ENCODE measurements at places on chromosomes 4 and X. TPM values are rescaled to one million over a fixed set of nuclear protein-coding genes. Genes with fewer than 3 reads are reported as not detected.

Gene CNKSR2
- total RNA-seq, result not detected

GRCh38 chrX:145631461-145631951 lies 186.1 kb upstream of the SLITRK2 start:
- no peaks in the 10 kb centered on the region for H3K4me1 ChIP-seq
- H3K36me3 ChIP-seq, result no peaks in the 10 kb centered on the region
- H3K27me3 ChIP-seq, result peaks cover 42% of the 10 kb centered on the region
- H3K4me3 ChIP-seq, result no peak overlapping the region

Gene SHROOM4
- total RNA-seq, result 0.12 TPM

DNA sequence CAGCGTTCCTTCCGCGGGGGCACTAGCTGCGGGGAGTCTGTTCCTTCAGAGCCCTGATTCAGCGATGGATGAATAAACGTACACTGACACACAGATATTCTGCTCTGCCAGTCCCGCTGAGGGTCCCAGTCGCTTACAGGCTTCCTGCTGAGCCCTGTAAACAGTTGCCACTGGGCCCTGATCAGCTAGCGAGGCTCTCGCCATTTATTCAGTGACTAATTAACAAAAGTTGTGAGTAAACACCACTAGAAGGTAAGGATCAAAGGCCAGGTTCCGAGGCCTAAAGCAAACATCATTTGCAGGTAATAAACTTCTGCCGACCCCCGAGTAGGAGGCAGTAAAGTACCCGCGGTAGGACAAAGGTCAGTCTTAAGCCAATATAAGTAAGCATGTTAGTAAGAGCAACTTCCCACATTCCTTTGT lies 442.6 kb upstream of the GALNT7 start:
- H3K27me3 ChIP-seq, result peaks cover 40% of the 10 kb centered on the region
- H3K4me3 ChIP-seq, result no peak overlapping the region
- no peak overlapping the region for H3K27ac ChIP-seq
- DNase-seq, result no peak
- H3K36me3 ChIP-seq, result no peaks in the 10 kb centered on the region

Gene GAGE2A
- total RNA-seq, result not detected

Gene FANCB
- 2.7 TPM for total RNA-seq

DNA sequence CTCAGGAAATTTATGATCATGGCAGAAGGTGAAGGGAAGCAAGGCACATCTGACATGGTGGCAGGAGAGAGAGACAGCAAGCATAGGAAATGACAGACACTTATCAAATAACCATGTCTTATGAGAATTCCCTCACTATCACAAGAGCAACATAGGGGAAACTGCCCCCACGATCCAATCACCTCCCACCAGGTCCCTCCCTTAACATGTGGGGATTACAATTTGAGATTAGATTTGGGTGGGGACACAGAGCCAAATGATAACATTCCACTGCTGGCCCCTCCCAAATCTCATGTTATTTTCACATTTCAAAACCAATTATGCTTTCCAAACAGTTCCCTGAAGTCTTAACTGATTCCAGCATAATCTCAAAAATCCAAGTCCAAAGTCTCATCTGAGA lies 8.2 kb upstream of the TMA16 start:
- DNase-seq, result no peak
- no peak overlapping the region for H3K27ac ChIP-seq
- H3K4me1 ChIP-seq, result no peaks in the 10 kb centered on the region
- H3K4me3 ChIP-seq, result no peak overlapping the region
- H3K27me3 ChIP-seq, result no peaks in the 10 kb centered on the region

DNA sequence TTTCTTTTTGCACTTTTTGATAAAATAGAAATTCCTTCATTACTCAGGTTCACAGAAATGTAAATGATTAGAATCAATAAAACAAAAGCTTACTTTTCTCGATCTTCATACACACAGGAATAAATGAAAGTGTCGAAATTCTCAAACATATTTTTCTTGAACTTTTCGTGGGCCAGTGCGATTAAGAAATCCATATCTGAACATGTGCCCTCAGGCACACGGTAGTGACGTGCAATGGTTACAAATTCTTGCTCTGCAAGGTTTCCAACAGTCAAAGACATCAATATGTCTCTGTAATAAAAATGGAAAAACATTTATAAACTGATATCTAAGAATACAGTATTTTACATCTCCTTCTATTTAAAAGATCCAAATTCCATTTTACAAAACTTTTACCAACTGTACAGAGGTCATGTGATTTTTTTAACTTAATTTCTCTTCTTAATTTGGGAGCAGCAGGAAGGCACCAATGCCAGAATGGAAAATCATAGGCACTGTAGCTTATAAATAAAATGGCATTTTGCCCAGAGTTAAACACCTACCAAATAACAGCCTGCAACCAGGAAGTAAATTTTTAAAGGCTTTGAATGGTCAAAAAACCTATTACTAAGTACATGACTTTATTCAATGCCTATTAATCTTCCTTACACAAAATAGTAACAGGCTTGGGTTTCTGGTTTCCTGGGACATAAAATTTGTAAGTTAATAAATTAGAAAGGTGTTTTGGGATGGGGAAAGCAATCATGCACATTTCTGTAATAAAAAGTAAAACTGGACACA lies 165.0 kb downstream of the EFHC2 start:
- no peak for DNase-seq
- H3K36me3 ChIP-seq, result no peaks in the 10 kb centered on the region
- H3K27me3 ChIP-seq, result peaks cover 53% of the 10 kb centered on the region
- H3K4me1 ChIP-seq, result no peaks in the 10 kb centered on the region

GRCh38 chrX:14922437-14922836 lies 49.2 kb downstream of the MOSPD2 start:
- H3K4me3 ChIP-seq, result no peak overlapping the region
- H3K27me3 ChIP-seq, result peaks cover 43% of the 10 kb centered on the region
- H3K27ac ChIP-seq, result no peak overlapping the region
- no peaks in the 10 kb centered on the region for H3K4me1 ChIP-seq
- DNase-seq, result peak; percentile 6

Gene ERAS
- total RNA-seq, result 0.25 TPM

- no peak overlapping the region for H3K4me3 ChIP-seq
- H3K36me3 ChIP-seq, result no peaks in the 10 kb centered on the region
- no peak overlapping the region for H3K27ac ChIP-seq
- peaks cover 45% of the 10 kb centered on the region for H3K27me3 ChIP-seq
Measured at GRCh38 chrX:130606425-130606824, 204.6 kb downstream of the RBMX2 start.

DNA sequence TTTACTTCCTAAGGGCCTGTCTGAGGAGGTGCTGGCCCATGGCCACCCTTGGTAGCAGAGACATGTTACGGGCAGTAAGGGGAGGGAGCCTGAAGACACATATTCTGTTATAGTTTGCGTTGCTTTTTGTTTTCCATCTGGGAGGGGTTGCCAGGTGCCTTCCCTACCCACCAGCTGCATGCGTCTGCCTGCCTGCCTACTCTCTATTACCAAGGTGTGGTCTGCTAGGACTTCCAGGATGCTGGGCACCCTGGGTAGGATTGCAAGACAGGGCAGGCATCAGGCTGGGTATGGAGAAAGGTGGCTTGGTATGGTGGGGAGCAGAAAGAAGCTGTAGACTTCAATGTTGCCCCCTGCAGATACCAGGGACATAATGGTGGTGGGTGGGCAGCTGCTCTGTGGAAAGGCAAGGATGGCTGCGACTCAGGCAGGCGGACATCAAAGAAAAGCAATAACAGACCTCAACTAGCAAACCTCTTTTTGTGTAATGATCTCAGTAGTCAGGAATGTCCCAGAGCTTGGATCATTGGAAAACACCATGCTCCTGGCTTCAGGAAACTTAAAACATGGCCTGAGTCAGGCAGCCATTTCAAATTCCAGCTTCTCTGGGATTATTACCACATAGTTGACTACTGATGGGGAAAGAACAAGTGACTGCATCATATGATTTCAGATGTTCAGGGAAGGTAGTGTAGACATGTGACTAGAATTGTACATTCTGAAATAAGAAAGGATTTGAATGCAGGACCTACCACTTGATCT lies 67.8 kb downstream of the HOPX start:
- no peak overlapping the region for H3K4me3 ChIP-seq
- peak overlapping the region; percentile 88 for H3K27ac ChIP-seq
- peak; percentile 53 for DNase-seq

Gene FRG2
- total RNA-seq, result not detected

DNA sequence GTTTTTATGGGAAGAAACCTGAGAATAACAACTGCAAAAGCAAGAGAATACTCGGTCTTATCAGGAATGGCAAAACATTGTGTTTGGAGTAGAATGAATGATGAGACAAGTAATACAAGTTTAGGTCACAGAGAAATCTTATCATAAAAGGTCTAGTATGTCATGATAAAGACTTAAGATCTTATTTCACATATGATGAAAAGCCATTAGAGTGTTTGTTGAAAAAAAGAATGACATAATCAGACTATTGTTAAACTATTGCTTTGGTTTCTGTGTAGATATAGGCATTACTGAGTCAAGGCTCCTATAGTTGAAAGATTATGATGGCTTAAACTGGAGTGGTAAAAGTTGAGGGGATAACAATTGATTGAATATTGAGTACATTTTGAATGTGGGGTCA lies 603.6 kb downstream of the CCSER1 start:
- no peaks in the 10 kb centered on the region for H3K36me3 ChIP-seq
- no peak overlapping the region for H3K27ac ChIP-seq
- no peak for DNase-seq
- no peak overlapping the region for H3K4me3 ChIP-seq
- peaks cover 15% of the 10 kb centered on the region for H3K4me1 ChIP-seq
- no peaks in the 10 kb centered on the region for H3K27me3 ChIP-seq

DNA sequence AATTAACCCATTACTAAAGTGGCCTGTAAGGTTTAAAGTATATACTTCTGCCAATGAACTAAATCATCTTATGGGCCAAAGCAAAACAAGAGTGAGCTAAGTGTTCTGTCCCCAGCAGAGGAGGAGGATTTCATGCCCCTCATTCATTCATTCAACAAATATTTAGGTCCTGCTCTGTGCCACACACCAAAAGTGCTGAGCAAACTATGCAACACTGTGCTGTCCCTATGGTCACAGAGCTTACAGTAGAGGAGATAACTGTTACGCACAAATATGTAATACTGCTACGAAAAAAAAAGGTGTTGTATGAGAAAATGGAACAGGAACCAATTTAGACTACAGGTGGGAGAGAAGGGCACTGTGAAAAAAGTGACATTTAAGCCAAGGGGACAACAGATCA lies 1.7 kb downstream of the SH3KBP1 start:
- no peak overlapping the region for H3K4me3 ChIP-seq
- DNase-seq, result no peak

Gene ETDA
- total RNA-seq, result not detected

Gene PF4V1
- not detected for total RNA-seq

- H3K4me1 ChIP-seq, result no peaks in the 10 kb centered on the region
- DNase-seq, result no peak
- no peak overlapping the region for H3K4me3 ChIP-seq
Measured at GRCh38 chrX:131226591-131226990, 62.5 kb downstream of the IGSF1 start.

DNA sequence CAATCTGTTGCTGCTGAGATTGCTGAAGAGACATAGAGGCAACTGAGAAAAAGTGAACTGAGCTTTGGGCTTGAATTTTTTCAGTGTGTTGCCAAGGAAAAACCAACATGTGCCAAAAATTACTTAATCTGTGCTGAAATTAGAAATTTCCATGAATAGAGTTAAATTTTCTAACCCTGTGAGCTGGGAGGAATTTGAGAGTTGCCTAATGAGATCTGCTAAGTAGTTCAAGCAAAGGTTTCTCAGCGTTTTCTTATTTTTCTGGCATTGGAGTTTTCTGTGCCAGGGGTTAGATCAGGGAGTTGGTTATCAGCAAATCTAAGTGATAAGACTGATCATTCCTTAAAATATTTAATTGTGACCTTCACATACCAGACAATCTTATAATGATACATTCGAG lies 457.5 kb upstream of the GNPDA2 start:
- H3K27me3 ChIP-seq, result no peaks in the 10 kb centered on the region
- no peaks in the 10 kb centered on the region for H3K36me3 ChIP-seq
- peaks cover 6% of the 10 kb centered on the region for H3K4me1 ChIP-seq
- H3K27ac ChIP-seq, result no peak overlapping the region
- DNase-seq, result no peak

- H3K27ac ChIP-seq, result peak overlapping the region; percentile 99
- no peak for DNase-seq
- peaks cover 38% of the 10 kb centered on the region for H3K4me1 ChIP-seq
- no peaks in the 10 kb centered on the region for H3K27me3 ChIP-seq
Measured at GRCh38 chr4:74118600-74119338, 19.8 kb upstream of the CXCL2 start.

DNA sequence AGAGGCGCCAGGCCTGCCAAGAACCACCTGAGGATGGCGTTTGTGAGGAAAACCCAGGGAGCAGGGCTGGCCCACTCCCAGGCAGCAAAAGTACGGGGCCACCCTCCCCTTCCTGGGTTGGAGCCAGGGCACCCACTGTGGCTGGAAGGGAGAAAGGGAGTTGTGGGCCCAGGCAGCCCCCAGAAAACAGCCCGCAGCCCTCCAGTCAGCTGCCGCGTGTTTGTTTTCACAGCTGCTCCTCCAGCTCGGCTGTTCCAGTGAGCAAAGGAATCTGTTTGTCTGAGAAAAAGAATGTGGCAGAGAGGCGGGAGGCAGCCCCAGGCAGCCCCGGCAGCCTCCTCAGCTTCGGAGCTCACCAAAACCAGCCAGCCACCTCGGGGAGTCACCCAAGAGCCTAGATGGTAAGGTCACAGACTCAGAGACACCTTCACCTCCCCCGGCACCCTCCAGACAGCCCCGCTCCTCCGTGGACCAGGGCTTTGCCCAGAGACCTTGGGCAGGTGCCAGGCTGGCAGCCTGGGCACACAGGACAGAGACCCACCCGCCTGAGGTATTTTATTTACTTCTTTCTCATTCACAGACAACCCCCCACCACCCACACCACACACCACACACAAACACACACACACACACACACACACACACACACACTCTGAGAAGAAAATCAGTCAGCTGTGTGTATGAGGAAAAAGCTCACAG lies 338.1 kb downstream of the BCOR start:
- H3K27me3 ChIP-seq, result peaks cover 22% of the 10 kb centered on the region
- H3K27ac ChIP-seq, result peak overlapping the region; percentile 70
- peaks cover 6% of the 10 kb centered on the region for H3K36me3 ChIP-seq
- peak; percentile 29 for DNase-seq

GRCh38 chr4:81896936-81897335 lies 425.2 kb upstream of the RASGEF1B start:
- no peaks in the 10 kb centered on the region for H3K36me3 ChIP-seq
- H3K4me1 ChIP-seq, result no peaks in the 10 kb centered on the region
- H3K4me3 ChIP-seq, result no peak overlapping the region
- H3K27me3 ChIP-seq, result no peaks in the 10 kb centered on the region
- no peak overlapping the region for H3K27ac ChIP-seq

GRCh38 chr4:184369871-184370270 lies 104.5 kb downstream of the IRF2 start:
- peaks cover under 1% of the 10 kb centered on the region for H3K4me1 ChIP-seq
- DNase-seq, result no peak
- no peaks in the 10 kb centered on the region for H3K27me3 ChIP-seq
- H3K27ac ChIP-seq, result no peak overlapping the region

Data from MCF 10A (cell line).